ENCODE measurements at places on chromosomes 2 and 18. TPM values are rescaled to one million over a fixed set of nuclear protein-coding genes. Genes with fewer than 3 reads are reported as not detected.

GRCh38 chr2:111958901-111959300, 60.5 kb downstream of the MERTK start:
- H3K27me3 ChIP-seq: peaks cover 23% of the 10 kb centered on the region
- no peak overlapping the region for H3K4me3 ChIP-seq
- no peaks in the 10 kb centered on the region for H3K4me1 ChIP-seq
- no peak overlapping the region for H3K27ac ChIP-seq

DNA sequence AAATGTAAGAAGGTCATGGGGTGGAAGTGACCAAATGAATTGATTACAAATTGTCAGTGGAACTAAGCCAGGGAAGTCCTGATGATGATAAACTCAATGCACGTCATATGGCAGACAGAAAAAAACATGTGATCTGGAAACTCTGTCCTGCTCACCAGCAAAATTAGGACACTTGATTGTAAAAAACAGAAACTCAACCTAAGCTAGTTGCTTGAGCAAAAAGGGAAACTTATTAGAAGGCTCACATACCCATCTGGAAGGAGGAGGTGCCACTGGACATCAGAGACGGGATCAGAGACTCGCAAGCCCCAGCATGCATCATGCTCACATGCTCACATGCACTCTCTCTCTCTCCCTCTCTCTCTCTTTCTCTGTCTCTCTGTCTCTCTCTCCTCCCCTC, 96.8 kb downstream of the SP3 start:
- no peak overlapping the region for H3K27ac ChIP-seq
- no peak overlapping the region for H3K4me3 ChIP-seq
- H3K36me3 ChIP-seq: no peaks in the 10 kb centered on the region
- no peak for DNase-seq

GRCh38 chr2:227566012-227566411, 32.7 kb upstream of the SCYGR2 start:
- no peaks in the 10 kb centered on the region for H3K4me1 ChIP-seq
- H3K4me3 ChIP-seq: no peak overlapping the region
- H3K27ac ChIP-seq: no peak overlapping the region
- H3K36me3 ChIP-seq: peaks cover 3% of the 10 kb centered on the region
- no peaks in the 10 kb centered on the region for H3K27me3 ChIP-seq

The CNDP2 gene
- total RNA-seq: 141 TPM

The SLC9A4 gene
- 0.18 TPM for total RNA-seq

All from activated CD8-positive, alpha-beta memory T cell treated with anti-CD3 and anti-CD28 coated beads, Interleukin-2, amount 10 ng/mL, durations not matched to agents 7 days and 5 days (primary cell).